ENCODE measurements at places on chromosomes 13 and 19. TPM values are rescaled to one million over a fixed set of nuclear protein-coding genes. Genes with fewer than 3 reads are reported as not detected.

DNA sequence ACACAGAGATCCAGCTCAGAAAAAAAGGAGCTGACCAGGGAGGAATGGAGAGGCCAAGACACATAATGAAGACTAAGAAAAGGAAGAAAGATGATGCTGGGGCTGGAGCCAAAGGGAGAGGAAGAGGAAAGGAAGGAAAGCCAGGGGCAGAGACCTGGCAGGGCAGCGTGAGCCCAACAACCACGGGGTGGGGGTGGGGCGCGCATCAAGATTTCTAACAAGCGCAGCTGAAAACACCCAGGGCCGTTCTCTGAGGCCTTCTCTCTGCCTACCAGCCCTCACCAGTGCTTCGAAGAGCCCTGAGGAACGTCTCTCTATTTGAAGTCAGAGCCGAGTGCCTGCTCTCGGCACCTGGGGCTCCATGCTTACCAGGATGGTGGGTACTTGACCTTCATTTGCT is 23.6 kb upstream of the POU2F2 start:
- peaks cover 10% of the 10 kb centered on the region for H3K27me3 ChIP-seq
- H3K4me1 ChIP-seq, result peaks cover 19% of the 10 kb centered on the region
- H3K27ac ChIP-seq, result no peak overlapping the region
- no peaks in the 10 kb centered on the region for H3K36me3 ChIP-seq

Gene SLC25A41
- 0.23 TPM for total RNA-seq

Gene CLC
- not detected for total RNA-seq

Gene ACP7
- 0.46 TPM for total RNA-seq
